NAMALWA (cell line): ENCODE measurements at places on chromosomes 1 and 21.

DNA sequence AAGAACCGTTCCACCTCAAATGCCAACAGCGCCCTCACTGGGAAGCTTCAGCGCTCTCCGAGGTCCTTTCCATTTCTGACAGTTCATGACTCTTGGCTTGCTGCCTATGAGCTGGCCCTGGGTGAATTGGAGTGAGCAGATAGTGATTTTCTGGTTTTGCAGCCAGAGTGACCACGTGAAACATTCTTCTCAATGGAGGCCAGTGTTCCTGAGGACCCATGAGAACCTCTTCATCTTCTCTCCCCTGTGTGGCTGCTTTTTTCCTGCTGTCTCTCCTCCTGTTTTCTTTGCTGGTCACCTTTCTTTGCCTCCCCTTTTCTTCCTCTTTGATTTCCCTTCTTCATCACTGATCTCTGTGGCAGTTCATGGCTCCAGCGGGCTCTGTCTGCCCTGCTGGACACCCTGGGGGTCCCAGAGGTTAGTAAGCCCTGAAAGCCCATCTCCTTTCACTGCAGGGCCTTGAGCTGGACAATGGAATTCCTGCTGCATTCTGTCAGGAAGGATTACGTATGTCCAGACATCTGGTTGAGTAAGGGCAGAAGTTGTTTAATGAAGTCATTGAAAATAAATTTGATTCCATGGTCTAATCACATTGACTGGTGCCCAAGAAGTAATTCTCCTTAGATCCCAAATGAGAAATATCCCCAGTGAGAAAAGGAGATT lies 29.9 kb downstream of the VASH2 start:
- no peak for DNase-seq

DNA sequence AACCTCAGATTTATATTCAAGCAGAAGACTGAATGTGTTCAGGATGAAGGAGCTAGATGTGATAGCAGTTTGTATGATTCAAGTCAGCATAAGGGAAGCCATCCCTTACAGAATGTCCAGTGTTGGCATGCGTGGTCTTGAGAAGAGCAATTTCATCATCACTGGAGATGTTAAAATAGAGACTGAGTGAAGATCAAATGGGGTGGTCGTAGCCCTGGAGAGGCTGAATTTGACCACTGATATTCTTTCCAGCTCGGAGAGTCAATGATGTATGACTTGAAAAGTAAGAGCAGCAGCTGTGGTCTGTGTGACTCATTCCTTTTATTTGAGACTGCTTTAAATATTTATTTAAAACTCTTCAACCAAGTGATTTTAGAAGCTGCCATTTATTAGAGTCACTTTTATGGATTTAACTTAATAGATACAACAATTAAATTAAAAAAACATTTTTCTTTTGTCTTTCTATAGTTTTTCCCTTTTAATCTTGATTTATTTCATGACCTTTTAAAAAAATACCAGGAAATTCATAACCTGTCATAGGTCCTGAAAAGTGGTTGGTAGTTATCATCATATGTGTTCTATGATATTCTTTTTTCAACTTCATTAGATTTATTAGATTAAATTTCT lies 15.5 kb downstream of the FMN2 start:
- no peak for DNase-seq

DNA sequence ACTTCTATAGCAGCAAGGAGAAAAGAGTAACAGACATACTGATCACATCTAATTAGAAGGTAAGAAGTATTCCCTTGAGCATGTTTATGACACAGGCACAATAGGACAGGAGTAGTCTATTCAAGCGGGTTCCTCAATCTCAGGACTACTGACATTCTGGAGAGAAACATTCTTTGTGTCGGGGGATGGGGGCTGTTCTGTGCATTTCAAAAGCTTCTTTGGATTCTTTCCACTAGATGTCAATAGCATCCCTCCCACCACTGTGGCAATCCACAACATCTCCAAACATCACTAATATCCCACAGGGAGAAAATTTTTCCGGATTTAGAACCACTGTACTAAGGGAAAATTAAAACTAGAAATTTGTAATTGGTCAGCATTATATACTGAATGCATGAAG lies 56.9 kb downstream of the ADAMTS5 start:
- DNase-seq = no peak

- no peak for DNase-seq
Measured at GRCh38 chr1:100392756-100393155, 40.5 kb downstream of the CDC14A start.

DNA sequence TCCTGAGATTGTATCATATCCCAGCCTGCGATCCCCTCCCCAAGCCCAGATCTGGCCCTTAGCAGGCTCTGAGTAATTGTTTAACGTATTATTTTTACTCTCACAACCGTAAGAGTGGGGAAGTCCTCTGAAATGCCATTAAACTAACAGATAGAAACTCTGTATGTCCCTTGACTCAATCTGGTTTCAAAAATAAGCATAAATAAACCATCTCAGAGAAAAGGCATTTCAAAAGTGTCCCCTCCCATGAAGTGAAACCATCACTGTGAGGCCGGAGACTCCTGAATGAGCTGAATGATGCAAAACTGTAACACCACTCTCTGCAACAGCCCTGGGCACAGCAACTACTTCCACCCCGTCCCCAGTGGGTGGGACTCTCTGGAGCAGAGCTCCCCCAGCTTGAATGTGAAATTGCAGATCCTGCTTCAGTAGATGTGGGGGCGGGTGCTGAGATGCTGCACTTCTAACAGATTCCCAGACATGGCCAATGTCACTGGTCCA lies 104.1 kb downstream of the SYF2 start:
- DNase-seq = no peak

DNA sequence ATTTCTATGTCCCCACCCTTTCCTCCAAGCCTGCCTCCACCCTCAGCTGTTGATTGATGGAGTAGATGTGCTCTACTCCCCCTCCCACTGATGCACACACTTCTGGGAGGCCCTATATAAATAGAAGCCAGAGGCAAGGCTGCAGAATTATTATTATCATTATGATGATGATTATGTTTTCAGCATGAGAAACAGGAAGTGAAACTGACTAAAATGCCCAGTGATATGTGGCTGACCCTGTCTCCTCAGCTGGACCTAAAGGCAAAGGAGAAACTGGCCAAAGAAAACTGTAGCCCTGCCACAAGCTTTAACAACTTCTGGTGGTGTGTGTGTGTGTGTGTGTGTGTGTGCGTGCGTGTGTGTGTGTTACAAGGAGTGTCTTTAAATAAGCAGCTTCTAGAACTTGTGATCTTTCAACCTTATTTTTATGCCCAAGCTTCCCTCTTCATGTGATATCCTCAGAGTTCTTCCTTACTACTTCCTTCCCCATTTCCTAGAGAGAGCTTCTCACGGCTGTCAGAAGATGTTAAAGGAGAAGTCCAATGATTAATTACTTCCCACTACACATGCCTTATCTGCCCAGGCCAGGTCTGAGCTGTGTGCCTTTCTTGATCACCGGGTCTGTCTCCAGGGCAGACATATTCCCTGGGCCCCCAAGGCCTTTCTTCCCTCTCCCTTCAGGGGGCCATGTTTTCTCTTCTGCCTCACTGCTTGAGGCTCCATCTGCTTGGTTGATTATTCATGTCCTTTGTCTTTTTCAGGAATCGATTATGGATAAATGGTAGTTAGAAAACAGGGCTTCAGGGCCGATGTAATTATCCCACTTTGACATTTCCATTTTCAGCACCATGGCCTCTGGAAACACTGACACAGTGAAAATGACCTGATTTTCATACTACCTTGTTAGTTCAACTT lies 11.6 kb upstream of the MAPKAPK2 start:
- DNase-seq = peak; percentile 47

DNA sequence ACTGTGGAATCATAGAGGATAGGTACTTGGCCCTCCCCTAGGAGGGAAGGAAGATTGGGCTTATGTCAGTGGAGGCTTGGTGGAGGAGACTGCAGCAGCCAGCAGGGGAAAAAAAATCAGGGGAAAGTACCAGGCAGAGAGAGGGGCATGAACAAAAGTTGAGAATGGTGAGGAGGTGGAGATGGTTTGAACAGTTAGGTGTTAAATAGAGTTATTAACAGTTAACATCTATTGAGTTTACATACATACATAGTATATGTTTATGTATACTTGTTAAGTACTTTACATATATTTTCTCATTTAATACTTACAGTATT lies 136.5 kb upstream of the HNRNPU start:
- DNase-seq = no peak

GRCh38 chr1:170791941-170792340 lies 128.0 kb downstream of the PRRX1 start:
- no peak for DNase-seq

DNA sequence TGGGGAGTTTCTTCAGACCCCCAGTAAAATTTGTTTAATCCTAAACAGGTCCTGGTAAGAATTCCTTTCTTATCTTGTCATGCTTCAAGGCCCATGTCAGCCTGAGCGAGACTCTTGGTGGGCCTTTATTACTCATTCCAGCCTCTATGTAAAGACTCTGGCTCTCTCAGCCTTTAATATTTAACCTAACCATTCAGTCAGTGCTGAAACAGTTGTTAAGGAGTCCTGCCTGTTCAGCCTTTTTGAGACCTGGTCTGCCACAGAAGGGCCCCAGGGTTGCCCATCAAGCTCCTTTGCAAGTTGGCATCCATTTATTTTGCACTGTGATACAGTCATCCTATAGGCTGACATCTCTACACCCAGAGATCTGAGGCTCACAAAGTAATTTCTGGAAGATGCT lies 107.7 kb upstream of the VANGL1 start:
- no peak for DNase-seq

DNA sequence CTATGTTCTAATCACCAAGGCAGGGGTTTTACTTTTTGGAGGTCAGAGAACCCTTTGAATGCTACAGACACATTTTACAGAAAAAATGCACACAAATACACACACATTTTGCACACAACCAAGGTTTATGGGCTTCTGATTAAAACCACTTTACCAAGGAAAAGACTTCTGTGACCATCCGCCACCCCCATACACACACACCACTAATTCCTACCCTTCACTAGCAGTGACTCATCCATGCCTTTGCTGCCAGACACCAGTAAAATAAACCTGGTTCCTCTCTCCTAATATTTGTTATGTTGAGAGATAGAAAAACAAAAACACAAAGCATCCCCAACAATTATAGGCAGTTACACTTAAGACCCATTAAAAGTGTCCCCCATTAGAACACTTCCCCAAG lies 12.9 kb downstream of the PIGM start:
- DNase-seq = no peak

GRCh38 chr1:2044510-2045319 lies 5.5 kb upstream of the PRKCZ start:
- peak; percentile 81 for DNase-seq

DNA sequence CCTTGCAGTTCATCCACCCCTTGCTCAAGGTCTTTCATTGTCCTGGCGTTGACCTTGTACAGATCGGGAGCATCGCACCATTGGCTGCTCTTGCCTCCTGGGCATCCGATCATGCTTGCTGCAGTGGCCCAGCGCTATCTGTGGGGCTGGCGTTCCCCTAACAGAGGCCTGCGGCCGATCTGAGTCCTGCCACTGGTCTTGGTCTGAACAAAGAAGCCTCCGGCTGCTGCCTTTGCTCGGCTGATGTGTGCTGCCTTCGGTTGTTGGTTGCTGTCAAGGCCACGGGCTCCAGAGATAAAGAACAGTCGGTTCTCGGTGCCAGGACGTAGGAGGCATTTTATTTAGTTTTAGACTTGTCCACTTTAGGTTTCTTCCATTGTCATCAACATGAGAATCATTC lies 39.0 kb downstream of the PCNT start:
- no peak for DNase-seq

DNA sequence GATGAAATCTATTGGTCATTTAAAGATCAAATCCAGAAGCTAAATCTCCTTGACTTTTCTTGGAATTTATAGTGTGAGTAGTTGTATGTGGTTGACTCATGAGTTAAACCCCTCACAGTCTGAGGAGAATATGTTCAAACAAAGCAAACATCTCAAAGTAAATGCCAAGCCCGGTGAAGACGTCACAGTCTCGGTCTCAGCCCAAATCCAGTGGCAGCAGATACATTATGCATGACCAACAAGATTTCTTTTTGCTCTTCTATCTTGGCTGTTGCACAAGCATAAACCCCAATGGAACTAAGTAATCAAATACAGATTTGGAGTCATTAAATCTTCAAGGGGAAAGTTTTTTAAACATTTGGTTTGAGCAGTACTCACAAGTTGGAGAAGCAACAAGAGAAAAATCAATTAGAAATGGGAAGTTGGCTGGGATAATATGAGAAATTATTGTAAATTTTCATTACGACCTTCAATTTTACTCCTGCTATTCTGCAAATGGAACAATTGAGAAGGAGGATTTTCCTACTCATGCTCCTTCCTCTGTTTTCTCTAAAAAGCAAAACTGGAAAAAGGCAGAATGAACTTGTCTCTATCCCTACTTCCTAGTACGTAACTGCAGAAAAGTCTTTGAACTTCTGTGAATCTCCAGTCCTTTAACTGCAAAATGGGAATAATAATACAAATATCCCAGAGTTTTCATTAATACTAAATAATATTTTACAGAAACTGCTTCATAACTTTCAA lies 575.8 kb downstream of the NUF2 start:
- DNase-seq = no peak

DNA sequence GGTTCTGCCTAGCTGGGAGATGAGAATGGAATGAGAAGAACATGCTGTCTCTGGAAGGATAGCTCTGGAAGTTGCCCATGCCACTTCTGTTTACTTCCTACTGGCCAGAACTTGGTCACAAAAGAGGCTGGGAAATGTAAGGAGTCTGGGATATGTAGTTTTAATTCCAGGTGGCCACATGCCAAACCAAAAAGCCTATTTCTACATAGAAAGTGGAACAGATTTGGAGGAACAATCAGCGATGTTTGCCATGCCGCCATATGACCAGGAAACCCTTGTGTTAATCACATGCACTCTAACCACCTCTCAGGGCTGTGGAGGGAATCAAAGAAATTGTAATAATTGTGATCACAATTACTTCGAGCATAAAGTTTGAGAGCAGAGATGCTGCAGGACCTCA lies 10.0 kb upstream of the OLIG2 start:
- DNase-seq = no peak

GRCh38 chr1:185850366-185850765 lies 116.2 kb downstream of the HMCN1 start:
- no peak for DNase-seq

DNA sequence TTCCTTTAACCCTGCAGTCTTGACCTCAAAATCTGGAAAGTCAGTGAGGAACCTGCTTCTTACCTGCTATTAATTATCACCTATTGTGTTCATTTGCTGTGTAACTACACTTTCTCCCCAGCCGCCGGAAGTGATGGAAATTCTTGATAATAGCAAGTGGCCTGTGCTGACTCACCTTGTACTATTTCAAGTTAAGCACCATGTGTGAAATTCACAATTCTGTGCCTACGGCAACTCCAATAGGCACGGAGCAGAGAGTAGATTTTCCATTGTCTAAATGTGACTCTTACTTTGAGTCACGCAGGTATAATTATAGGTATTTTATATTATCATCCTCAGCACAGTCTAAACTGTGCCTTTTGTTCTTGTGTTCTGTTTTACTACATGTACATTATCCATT lies 466.8 kb downstream of the KIF26B start:
- DNase-seq = no peak

DNA sequence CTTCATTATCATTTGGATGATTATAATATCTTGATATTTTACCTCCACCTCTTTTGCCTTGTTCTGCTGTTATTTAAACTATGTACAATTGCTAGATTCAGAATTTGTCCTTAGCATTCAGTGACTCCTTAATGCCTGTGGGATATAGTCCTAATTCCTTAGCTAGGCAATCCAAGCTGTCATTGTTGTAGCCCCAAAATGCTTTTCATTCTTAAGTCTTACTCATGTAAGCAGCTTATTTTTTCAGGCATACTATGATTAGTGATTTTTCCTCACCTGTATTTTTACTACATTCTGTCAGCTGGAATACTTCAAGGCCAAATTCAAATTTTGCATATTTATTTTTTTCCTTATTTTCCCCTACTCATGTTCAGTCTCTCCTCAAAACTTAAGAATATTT lies 13.4 kb downstream of the PKN2 start:
- no peak for DNase-seq
